ENCODE measurements at places on chromosomes 11 and 22. TPM values are rescaled to one million over a fixed set of nuclear protein-coding genes. Genes with fewer than 3 reads are reported as not detected.
A peak's percentile ranks its signal among the peaks of the same experiment; 100 is the strongest.

SPA17 gene
- 12.0 TPM for total RNA-seq

INSC gene
- not detected for total RNA-seq

TEX54 gene
- total RNA-seq = not detected

OSBPL5 gene
- total RNA-seq = 13.3 TPM

ARCN1 gene
- total RNA-seq = 112 TPM

- no peak overlapping the region for H3K4me3 ChIP-seq
- DNase-seq = no peak
- H3K27me3 ChIP-seq = peaks cover 5% of the 10 kb centered on the region
- no peak overlapping the region for H3K27ac ChIP-seq
- H3K4me1 ChIP-seq = no peaks in the 10 kb centered on the region
These were observed 94.1 kb upstream of the SC5D start for GRCh38 chr11:121198491-121198890.

DNA sequence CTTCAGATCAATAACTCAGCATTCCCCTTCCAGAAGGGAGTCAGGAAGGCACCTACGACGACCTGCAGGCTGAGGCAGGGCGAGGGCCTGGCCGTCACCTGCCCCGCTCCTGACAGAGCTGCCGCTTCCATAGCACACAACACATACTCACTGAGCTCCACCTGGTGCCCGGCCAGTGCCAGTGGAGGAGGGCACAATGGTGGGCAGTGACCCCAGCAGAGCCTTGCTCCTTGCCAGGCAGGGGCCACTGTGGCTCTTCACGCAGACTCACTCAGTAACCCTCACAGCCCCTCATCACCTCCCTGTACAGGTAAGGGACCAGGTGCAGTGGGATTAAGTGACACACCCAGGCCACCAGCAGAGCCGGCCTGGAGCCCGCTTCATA, 24.6 kb downstream of the LRFN4 start:
- H3K27ac ChIP-seq = peak overlapping the region; percentile 71
- peaks cover 29% of the 10 kb centered on the region for H3K4me1 ChIP-seq
- no peaks in the 10 kb centered on the region for H3K36me3 ChIP-seq
- no peak overlapping the region for H3K4me3 ChIP-seq
- H3K27me3 ChIP-seq = peaks cover 5% of the 10 kb centered on the region

- no peak overlapping the region for H3K4me3 ChIP-seq
- no peaks in the 10 kb centered on the region for H3K36me3 ChIP-seq
- peak overlapping the region; percentile 95 for H3K27ac ChIP-seq
- H3K27me3 ChIP-seq = no peaks in the 10 kb centered on the region
- no peak for DNase-seq
These were observed 60.0 kb downstream of the GLYATL1 start for GRCh38 chr11:58999291-58999680.

- H3K4me3 ChIP-seq = no peak overlapping the region
- no peaks in the 10 kb centered on the region for H3K4me1 ChIP-seq
- no peak for DNase-seq
- no peak overlapping the region for H3K27ac ChIP-seq
These were observed 39.4 kb upstream of the SEPTIN5 start for GRCh38 chr22:19674929-19675253.

DNA sequence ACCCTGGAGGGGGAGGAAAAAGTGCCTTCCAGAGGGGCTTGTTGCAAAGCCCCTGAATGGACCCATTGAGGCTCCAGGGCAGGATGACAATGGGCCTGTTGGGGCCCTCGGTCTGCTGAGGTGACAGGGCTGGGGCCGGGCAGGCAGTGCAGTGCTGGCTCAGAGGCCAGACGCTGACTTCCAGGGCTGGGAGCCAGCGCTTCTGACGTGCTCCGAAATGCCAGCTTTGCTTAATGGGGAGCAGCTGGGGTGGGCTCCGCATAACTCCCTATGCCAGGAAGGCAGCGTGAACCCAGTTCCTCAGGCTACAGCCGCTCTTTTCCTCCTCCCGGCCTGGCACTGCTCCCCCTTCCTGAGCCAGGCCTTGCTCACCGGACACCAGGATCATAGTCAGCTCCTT, 17.7 kb downstream of the NAV2 start:
- peaks cover 24% of the 10 kb centered on the region for H3K27me3 ChIP-seq
- H3K4me1 ChIP-seq = peaks cover 2% of the 10 kb centered on the region
- H3K4me3 ChIP-seq = no peak overlapping the region
- DNase-seq = no peak
- no peaks in the 10 kb centered on the region for H3K36me3 ChIP-seq

DNA sequence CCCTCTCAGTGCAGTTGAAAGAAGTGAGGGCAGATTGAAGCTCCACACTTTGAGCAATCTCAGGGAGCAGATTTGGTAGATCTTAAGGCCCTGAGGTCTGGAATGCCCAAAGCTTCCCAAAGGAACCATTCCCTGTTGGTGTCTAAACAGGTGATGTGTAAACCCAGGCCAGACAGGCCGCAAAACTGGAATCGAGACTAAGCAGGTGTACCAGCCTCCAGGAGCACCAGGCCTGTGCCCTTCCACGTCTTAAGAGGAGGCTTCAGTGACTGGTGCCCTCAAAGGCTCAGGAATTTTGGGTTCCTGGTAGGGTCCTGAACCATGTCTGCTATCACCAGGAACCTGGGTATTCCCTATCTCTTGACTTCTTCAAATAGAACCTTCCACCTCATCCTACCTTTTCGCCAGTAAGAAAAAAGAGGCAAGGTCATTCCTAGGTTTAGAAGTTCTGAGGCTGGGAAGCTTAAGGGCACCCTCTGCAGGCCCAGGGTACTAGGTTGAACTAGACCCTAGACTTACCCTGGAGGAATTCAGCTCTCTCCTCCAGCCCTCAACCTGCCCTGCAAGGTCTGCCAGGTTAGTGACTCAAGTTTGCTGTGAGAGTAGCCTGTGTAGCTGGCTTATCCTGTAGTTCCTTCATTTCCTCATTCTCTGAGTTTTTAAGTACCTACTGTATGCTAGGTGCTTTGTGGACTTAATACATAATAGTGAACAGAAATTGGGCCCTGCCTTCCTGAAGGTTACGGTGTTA, 100.0 kb upstream of the NNMT start:
- DNase-seq = no peak
- no peak overlapping the region for H3K27ac ChIP-seq
- no peaks in the 10 kb centered on the region for H3K27me3 ChIP-seq
- H3K36me3 ChIP-seq = peaks cover 3% of the 10 kb centered on the region
- H3K4me3 ChIP-seq = no peak overlapping the region

DNA sequence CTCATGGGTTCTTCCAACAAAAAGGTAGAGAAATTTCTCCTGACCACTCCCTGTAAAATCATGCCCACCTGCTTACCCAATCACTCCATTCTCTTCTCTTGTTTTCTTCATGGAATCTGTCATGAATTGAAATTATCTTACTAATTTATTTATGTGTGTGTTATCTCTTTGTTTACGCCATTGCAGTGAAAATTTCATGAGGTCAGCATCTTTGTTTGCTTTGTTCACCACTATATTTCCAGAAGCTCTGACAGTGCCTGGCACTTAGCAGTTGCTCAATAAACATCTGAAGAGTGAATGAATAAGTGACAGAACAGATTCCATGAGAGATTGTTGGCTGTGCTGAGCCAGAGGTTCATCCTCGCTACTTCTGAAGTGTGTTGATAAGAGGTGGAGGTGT, 329.5 kb downstream of the NXPE2 start:
- no peaks in the 10 kb centered on the region for H3K4me1 ChIP-seq
- DNase-seq = no peak
- peaks cover 5% of the 10 kb centered on the region for H3K27me3 ChIP-seq
- H3K36me3 ChIP-seq = no peaks in the 10 kb centered on the region
- H3K27ac ChIP-seq = no peak overlapping the region

DNA sequence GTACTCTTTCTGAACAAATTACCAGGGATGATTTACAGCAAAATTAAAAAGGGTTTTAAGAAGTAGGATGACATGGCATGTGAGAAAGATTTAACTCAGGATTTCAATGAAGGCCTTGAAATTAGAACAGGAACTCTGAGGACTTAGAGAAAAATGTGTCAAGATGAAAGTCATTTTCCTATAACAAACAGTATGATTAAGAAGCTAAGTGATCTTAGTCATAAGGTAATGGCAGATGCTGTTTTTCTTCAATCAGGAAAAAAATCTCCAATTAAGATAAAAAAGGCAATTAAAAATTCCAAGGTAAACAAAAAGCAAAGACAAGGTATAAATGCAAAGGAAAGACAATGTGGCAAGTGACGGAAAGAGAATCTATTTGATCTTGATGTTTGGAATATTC, 73.5 kb downstream of the GAB2 start:
- peaks cover 21% of the 10 kb centered on the region for H3K4me1 ChIP-seq
- H3K27ac ChIP-seq = no peak overlapping the region
- no peak overlapping the region for H3K4me3 ChIP-seq
- no peaks in the 10 kb centered on the region for H3K27me3 ChIP-seq
- no peak for DNase-seq

DNA sequence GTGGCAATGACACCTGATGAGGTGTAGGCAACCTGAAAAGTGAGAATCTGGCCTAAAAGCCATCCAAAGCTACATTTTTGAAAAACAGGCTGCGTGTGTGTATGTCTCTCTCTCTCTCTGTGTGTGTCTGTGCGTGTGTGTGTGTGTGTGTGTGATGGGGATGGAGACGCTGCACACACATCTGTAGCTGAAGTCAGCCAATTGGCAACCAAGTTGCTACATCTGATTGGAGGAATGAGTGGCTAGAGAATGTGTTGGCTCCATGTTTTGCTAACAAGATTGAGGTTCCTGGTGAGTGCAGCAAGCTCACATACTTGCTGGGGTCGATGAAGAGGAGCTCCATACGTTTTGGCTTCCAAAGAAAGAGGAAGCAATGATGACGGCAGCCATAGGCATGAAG, 311.4 kb upstream of the NCAM1 start:
- H3K36me3 ChIP-seq = no peaks in the 10 kb centered on the region
- H3K4me1 ChIP-seq = no peaks in the 10 kb centered on the region
- no peak for DNase-seq
- H3K27me3 ChIP-seq = peaks cover 11% of the 10 kb centered on the region
- no peak overlapping the region for H3K4me3 ChIP-seq

- DNase-seq = no peak
- peaks cover 2% of the 10 kb centered on the region for H3K4me1 ChIP-seq
- H3K4me3 ChIP-seq = no peak overlapping the region
- no peaks in the 10 kb centered on the region for H3K36me3 ChIP-seq
These were observed 19.9 kb upstream of the FAT3 start for GRCh38 chr11:92204731-92205130.

DNA sequence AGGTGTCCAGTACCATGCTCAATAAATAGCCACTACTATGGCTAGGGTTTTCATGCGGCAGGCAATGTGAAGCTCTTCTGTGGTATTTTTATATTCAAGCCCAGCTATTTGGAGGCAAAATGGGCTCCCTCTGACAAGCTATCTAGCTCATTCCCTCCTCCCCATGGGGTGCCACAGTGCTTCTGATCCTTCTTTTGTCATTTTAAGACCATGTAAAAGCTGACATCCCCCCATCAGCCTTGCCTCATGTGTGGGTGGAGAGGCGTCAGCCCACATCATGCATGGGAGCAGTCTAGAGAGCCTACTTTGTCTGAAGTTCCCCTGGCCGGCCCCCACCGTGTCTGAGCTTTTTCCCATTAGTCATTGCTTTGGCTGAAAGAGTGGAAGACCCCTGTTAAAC, 59.8 kb downstream of the NAV2 start:
- no peaks in the 10 kb centered on the region for H3K36me3 ChIP-seq
- no peak overlapping the region for H3K4me3 ChIP-seq
- no peak overlapping the region for H3K27ac ChIP-seq
- peaks cover 24% of the 10 kb centered on the region for H3K4me1 ChIP-seq
- peaks cover 17% of the 10 kb centered on the region for H3K27me3 ChIP-seq
- no peak for DNase-seq

DNA sequence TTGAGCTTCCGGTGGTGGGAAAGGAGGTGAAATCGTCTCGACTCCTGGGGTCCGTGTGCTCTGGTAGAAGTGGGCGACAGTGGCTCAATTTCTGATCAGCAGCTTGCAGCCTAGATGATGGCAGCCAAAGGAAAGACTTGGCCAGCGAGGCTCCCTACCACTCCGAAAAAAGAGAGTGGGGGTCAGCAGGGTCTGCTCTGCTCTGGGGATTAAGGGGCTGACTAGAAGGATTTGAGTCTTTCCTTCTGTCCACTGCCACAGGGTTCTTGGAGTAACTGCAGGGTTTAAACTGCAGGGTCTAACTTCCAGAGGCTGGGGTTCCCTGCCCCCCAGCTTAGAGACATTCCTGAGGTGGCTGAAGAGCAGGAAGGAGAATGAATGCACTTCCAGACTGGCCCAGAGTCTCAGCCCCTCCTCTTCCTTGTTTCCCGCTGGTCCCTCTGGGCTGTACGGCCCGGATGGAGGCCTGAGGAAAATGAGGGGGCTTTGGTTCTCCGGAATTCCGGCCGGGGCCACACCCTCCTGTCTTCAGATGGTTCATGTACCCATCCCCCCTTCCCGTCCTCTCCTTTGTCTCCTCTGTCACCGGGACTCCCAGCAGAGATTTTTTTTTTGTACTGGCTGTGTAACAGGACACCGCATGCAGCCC, 907 bp downstream of the SERPINH1 start:
- peaks cover 40% of the 10 kb centered on the region for H3K4me1 ChIP-seq
- H3K27ac ChIP-seq = peak overlapping the region; percentile 99
- no peaks in the 10 kb centered on the region for H3K27me3 ChIP-seq
- H3K4me3 ChIP-seq = peak overlapping the region; percentile 99
- H3K36me3 ChIP-seq = peaks cover 4% of the 10 kb centered on the region
- no peak for DNase-seq

- no peaks in the 10 kb centered on the region for H3K4me1 ChIP-seq
- H3K27me3 ChIP-seq = no peaks in the 10 kb centered on the region
- no peak for DNase-seq
- H3K27ac ChIP-seq = no peak overlapping the region
- no peak overlapping the region for H3K4me3 ChIP-seq
These were observed 16.7 kb downstream of the TOB2 start for GRCh38 chr22:41429951-41430332.

GRCh38 chr22:22546490-22546889, 12.6 kb downstream of the PRAME start:
- H3K27ac ChIP-seq = no peak overlapping the region
- no peaks in the 10 kb centered on the region for H3K4me1 ChIP-seq
- DNase-seq = no peak
- H3K36me3 ChIP-seq = no peaks in the 10 kb centered on the region

DNA sequence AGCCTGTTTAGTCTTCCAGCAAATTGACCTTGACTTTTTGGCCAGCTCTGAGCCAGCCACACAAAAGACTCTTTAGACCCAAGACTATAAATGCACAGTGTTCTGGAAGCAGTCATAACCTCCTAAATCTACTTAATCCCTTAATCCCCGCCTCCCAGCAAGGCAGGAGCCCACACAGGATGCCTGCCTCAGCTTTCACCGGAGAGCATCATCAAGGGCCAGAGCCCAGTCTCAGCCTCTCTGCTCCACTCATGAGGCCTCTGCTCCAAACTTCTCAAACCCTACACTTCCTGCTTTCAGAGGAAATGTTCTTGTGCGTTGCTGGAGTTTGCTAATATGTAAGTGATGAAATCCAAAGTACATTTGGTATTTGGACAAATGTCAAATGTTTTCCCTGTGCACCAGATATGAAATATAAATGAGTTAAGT, 57.9 kb upstream of the FSHB start:
- H3K27ac ChIP-seq = no peak overlapping the region
- no peak for DNase-seq
- H3K27me3 ChIP-seq = no peaks in the 10 kb centered on the region
- H3K4me3 ChIP-seq = no peak overlapping the region

Measured in progenitor cell of endocrine pancreas (in vitro differentiated cells).